Fibroblast of mammary gland (primary cell): ENCODE measurements at places on chromosomes 12 and 14.

DNA sequence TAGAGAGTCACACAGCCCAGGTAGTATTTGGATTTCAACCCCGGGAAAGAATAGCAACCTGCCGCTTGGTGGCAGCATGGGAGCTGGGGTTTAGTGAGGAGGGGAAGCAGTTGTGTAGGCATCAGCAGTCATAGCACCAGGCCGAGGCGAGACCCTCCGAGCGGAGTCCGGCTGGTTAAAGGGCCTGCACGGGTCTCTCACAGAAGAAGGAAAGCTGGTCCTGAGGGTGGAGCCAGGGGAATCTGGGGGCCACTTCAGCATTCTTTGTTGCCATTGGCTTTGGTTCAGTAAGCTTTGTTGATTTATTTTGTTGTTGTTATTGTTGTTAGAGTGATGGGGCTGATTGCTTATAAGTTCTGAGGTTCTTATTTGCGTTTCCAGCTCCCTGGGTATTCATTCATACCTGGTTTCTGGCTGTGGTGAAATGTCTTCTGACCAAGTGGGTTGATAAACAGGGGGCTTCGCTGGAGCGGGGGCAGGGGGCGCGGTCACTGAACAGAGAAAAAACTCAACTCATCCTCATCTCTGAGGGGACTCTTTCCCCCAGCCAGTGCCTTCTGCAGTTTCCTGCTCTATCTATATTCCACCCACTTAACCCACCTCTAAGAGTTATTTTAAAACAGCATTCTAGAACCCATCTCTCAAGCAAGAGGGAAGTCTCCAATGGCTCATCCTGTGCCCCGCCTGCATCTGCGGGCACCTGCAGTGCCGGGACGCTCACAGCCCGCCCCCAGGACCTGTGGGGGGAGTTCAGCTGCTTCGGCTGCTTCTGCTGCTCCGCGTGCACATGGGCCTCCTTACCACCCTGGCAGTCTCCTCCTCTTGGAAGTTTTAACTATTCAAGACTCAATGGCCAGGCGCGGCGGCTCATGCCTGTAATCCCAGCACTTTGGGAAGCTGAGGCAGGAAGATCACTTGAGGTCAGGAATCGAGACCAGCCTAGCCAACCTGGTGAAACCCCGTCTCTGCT lies 11.6 kb downstream of the CKB start:
- no peak for DNase-seq

DNA sequence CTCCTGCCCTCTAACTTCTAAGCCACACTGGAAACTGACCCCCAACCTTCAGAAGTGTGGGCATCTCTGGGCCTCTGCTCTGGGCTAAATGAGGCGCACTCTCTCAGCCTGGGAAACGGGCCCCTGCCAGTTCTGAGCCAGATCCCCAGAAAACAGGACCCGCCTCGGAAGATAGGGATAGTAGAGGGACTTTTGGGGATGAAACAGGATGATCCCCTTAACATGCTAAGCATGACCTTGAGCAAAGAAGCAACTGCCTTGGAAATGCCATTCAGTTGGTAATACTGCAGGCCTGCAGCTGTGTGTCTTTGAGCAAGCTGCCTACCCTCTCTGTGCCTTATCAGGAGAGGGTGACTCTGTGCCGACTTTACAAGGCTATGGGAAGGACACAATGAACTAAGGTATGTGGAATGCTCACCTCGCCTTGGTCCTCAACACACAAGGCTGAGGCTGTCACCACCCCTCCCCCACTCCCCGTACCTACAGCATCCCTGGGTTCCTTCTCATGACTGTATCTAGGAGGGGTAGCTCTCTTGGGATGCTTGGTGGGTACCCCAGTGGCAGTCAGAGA lies 54.0 kb downstream of the NCOR2 start:
- DNase-seq: no peak

DNA sequence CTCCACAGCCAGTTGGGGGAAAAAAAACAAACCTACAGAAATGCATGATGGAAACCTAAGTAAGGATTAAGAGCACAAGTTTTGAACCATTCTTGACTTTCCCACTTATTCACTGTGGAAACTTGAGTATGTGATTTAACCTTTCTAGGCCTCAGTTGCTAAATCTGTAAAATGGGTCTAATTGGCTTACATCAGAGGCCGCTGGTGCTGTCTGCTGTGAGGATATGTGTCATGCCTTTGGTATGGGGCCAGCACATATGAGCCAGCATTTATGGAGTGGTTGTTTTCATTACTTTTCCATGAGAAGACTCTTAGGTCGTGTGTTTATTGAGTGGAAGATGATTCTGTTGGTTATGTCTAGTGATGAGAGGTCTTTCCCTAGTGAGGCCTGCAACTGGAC lies 102.4 kb downstream of the ESR2 start:
- peak; percentile 92 for DNase-seq

- DNase-seq: no peak
These were observed 4.2 kb downstream of the SERPINA10 start for GRCh38 chr14:94288610-94289465.

GRCh38 chr14:22007784-22008412 lies 334.3 kb upstream of the OR4E1 start:
- DNase-seq: no peak
